ENCODE measurements at places on chromosomes 2 and 18.

- DNase-seq, result no peak
Observed at GRCh38 chr2:62471816-62472215, 34.2 kb downstream of the TMEM17 start.

DNA sequence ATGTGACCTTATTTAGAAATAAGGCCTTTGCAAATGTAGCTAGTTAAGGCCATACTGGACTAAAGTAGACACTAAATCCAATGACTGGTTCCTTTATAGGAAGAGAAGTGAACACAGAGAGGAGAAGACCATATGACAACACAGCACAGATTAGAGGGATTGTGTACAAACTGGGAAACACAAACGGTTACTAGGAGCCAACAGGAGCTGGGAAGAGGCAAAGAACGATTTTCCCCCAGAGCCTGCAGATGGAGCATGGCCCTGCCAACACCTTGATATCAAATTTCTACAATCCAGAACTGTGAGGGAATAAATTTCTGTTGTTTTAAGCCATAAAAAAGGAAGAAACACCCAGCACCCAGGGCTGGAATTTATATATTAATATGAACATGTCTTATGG is 38.7 kb upstream of the COL5A2 start:
- no peak for DNase-seq

DNA sequence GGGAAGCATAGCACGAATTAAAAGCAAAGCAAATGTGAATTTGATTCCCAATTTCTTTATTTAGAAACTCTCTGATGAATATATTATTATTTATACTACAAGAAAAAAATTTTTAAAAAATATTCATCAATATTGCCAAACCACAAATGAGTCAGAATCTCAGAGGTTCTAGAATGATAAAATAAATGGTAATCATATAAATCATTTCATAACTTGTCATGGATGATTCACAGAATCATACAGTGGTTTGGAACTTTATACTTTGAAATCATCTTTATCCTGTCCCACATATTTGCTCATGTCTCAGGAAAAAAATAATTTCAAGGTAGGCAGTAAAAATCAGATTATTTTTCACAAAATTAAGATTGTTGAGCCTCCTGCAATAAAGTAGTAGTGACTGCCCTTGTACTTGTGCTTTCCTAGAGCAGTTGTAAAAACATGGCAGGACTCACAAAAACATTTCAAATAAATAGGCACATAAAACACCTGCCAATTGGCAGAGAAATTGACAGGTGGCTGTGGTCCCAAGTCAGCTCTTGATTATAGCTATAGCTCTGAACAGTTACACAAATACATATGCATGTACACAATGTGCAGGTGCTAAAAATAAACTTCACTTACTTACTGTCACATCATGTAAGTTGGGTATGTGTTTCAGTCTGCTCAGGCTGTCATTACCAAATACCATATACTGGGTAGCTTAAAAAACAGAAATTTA is 273.9 kb upstream of the SESTD1 start:
- DNase-seq, result no peak

DNA sequence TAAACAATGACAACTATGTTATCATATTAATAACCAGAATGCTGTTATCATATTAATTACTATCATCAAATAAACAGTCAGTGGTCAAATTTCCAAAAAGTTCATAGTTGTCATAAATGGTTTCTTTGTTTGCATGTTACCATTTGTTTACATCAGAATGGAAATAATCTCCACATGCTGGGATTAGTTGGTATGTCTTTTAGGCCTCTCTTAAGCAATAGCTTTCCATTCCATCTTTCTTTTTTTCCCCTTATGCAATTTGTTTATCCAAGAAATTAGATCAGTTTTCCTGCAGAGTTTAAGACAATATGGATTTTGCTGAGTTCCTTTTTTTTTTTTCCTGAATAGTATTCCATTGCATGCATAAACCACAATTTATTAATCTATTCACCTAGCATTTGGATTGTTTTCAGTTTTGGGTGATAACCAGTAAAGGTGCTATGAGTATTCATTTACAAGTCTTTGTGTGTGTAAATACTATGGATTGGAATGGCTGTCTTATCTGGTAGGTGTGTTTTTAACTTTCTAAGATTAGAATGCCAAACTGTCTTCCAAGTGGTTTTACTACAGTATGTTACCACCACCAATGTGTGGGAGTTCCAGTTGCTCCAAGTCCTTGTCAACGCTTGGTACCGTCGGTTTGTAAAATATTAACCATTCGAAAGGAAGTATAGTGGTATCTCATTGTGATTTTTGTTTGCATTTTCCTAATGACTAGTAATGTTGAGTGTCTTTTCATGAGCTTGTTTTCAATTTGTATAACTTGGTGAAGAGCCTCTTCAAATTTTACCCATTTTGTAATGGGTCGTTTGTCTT is 33.3 kb upstream of the TXNDC2 start:
- no peak for DNase-seq

DNA sequence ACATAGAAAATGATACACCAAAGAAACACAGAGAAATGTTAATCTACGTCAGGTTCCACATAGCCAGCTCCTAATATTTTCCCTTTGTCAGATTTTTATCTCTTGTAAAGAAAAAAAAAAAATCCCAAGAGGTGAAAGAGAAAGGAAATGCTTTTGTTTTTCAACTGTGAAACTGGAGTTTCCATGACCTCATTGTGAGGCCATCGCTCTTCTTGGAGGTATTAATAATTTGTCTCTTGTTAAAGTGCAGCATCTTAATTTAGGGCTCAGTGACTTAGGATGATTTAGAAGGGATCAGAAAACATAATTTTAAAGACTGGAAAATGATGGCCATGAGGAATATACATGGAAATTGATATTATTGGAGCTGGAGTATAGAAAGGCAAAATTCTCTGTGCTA is 21.7 kb downstream of the ARHGAP28 start:
- DNase-seq, result no peak

- DNase-seq, result no peak
Observed at GRCh38 chr2:153532140-153532539, 53.6 kb upstream of the RPRM start.

GRCh38 chr2:30208453-30208852 is 22.9 kb upstream of the LBH start:
- peak; percentile 46 for DNase-seq

DNA sequence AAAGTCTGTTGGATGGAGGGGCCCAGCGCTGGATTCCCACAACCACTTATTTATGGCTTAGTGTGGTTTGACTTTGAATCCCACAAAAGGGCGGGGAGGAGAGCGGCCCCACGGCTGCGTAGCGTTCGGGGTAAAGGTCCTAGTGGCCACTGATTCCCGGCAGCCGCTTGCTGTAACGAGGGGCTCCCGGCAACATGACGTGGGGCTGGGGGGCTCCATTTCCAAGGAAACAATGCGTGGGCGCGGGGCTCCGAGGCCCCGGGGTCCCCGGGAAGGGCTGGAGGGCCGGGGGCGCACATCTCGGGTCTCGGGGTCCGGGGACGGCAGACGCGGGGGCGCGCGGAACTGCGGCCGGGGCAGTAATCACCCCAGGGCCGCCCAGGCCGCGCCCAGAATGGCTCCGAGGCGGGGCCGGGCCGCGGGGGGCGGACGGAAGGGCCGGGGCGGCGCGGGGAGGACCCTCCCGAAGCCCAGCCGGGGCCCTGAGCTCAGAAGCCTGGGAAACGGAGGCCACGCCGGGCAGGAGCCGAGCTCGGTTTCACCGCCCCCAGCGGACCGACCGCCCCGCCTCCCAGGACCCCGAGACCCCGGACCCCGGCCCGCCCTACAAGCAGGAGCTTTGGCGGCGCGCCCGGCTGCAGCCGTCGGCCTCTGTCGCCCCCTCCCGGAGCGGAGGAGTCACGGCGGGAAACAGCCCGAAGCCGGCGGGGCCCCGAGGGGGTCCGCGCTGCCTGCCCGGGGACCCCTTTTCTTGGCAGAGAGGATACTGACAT is 11.9 kb upstream of the MLPH start:
- peak; percentile 74 for DNase-seq

DNA sequence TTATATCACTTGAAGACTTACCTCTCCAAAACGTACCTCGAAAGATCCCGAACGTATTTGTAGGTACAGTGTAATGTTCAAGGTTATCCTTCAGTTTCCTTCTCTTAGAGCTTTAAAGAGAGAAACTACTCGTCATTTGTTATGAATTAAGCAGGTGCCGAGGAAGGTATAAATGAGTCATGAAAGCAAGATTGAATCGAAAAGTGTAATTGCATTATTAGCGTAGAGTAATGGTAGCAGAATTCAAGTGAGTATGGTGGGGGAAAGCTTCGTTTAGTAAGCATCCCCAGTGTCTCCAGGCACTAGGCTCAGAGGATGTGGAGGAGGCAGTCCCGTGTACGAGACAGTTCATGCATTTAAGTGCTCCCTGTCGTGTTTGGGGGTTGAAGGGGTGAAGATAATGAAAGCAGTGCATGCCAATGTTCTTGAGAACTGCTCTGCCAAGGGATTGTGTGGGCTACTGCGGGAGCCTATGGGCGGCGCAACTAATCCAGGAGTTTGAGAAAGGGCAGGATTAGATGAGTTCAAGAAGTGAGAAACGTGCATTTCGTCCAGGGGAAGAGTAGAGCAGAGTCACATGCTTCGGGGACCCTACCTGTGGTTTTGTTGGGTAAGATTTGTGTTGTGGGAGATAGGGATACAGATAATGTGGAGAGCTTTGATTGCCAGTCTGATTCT is 858 bp downstream of the POLR1B start:
- no peak for DNase-seq

GRCh38 chr2:176126929-176127773 is 2.4 kb upstream of the HOXD8 start:
- peak; percentile 64 for DNase-seq

- no peak for DNase-seq
Observed at GRCh38 chr2:56192664-56193305, 9.0 kb downstream of the CCDC85A start.

- no peak for DNase-seq
Observed at GRCh38 chr2:158965641-158966040, 2.8 kb upstream of the TANC1 start.

DNA sequence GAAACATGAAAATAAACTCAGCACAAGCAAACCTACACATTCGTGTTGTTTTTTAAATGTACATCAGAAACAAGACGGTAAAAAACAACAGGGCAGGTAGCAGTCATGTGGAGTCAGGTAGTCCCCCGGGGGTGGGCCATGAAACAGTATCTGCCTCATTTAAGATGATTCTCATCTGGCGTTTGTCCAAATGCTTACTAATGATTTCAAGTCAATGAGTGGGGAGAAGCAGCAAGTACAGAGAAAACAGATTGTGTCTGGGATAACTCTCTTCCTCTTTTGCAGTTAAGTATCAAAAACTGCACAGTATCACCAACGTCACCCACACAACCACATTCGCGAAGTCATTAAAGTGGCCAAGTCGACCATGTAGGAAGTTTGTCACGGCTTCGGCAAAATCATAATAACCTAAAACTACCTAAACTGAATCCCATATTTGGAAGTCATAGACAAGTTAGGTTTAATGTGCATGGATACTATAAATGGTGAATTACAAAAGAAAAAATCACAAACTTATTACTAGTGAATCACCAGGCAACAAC is 1.3 kb downstream of the LAPTM4A start:
- DNase-seq, result peak; percentile 42

DNA sequence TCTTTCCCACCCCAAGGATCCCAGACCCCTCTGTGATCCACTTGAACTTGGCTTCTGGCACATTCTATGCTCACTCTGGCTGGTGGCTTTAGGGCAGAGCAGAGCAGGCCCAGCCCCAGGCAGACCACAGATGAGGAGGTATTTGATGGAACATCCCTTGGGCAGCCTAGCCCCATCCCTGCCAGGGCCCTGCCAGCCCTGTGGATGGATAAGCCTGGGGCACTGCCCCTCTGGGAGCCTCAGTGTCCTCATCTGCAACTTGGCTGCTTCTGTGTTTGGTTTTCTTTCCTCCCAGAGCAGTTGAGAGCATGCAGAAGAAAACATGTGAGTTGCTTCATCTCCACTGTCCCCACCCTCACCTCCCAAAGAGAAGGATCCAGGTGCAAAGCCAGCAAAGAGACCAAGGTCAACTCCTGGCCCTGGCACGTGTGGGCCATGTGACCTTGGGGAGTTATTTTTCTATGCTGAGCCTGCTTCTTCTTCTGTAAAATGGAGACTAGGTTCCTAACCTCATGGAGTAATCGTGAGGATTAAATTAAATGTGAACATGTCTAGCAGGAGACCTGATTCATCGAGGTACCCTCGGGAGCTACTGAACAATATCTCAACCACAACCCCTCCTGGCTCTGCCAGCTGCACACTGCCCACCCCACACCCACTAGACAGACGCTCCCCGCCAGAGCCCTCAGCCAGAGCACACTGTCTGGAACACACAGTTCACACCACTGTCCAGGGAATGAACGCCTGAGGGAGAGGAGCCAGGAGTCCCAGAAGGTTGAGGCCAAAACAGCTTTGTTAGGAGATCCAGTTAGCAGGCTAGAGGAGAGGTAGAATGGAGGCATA is 14.6 kb upstream of the TNS1 start:
- DNase-seq, result no peak

GRCh38 chr2:174590928-174591648 is 6.5 kb downstream of the WIPF1 start:
- DNase-seq, result no peak

- no peak for DNase-seq
Observed at GRCh38 chr2:58640042-58640441, 398.9 kb upstream of the FANCL start.

DNA sequence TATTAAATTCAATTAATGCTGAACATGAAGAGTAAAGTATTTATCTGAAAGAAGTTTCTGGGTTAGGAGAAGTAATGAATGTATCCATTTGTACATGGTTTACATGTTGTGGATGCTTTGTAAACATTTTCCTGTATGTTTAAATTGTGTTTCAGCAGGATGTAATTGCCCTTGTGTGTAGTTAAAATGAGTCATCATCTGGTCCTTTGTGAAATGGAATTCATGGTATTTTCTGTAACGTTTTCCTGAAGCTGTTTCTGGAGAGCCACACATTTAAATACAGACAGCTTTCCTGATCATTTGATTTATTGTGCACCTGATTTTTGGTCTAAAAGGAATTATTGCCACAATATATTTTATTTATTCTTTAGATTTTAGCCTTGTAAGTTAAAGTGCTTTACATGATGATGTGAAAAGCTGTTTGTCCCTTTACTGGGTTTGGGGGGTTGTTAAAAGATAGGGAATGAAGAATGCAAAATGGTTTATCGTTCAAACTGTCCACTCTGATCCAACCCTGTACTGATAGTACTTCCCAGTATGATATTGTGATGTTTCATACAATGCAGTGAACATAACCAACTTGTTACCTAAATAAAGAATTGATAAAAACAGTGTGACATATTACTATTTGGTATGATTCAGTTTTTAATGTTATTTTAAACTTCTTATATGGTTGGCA is 41.7 kb upstream of the SLC3A1 start:
- no peak for DNase-seq

- no peak for DNase-seq
Observed at GRCh38 chr2:37589298-37589697, 82.1 kb downstream of the CDC42EP3 start.

GRCh38 chr2:129354631-129355030 is 624.8 kb upstream of the RAB6C start:
- DNase-seq, result no peak

GRCh38 chr2:23944976-23945375 is 4.7 kb downstream of the UBXN2A start:
- DNase-seq, result no peak
